AG09309 (cell line): ENCODE measurements at places on chromosomes 1 and 21.

DNA sequence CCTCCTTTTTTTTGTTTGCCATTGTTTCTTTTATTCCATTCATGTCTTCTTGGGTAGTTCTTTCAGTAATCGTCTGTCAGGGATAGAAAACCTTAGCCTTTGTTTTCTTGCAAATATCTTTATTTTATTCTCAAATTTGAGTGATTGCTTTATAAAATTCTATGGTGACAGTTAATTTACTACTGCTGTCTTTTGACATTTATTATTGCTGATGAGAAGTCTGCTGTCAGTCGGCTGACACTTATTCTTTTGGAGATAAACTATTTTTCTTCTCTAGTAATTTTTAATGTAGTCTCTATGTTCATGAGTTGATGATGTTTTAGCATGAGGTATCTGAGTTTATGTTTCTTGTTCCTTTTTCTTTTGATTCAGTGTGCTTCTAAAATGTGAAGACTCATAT is 983.8 kb downstream of the TTLL7 start:
- DNase-seq: no peak

DNA sequence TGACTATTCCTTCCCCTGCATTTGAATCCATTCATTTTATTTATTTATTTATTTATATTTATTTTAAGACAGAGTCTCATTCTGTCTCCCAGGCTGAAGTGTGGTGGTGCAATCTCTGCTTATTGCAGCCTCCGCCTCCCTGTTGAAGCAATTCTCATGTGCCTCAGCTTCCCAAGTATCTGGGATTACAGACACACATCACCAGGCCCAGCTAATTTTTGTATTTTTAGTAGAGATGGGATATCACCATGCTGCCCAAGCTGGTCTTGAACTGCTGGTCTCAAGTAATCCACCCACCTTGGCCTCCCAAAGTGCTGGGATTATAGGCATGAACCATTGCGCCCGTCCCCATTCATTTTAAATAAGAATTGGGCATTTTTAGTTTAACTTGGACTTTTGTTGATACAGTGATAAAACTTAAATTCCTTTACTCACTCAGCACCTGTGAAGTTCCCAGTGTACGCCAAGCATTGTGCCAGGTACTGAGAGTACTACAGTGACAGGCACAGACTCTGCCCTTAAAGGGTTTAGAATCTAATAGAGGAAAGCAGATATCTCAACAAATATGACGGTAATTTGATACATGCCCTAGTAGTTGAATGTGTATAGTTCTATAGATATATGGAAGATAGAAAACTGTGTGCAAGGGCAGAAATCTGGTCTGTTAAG is 90.5 kb downstream of the PTPRC start:
- no peak for DNase-seq

DNA sequence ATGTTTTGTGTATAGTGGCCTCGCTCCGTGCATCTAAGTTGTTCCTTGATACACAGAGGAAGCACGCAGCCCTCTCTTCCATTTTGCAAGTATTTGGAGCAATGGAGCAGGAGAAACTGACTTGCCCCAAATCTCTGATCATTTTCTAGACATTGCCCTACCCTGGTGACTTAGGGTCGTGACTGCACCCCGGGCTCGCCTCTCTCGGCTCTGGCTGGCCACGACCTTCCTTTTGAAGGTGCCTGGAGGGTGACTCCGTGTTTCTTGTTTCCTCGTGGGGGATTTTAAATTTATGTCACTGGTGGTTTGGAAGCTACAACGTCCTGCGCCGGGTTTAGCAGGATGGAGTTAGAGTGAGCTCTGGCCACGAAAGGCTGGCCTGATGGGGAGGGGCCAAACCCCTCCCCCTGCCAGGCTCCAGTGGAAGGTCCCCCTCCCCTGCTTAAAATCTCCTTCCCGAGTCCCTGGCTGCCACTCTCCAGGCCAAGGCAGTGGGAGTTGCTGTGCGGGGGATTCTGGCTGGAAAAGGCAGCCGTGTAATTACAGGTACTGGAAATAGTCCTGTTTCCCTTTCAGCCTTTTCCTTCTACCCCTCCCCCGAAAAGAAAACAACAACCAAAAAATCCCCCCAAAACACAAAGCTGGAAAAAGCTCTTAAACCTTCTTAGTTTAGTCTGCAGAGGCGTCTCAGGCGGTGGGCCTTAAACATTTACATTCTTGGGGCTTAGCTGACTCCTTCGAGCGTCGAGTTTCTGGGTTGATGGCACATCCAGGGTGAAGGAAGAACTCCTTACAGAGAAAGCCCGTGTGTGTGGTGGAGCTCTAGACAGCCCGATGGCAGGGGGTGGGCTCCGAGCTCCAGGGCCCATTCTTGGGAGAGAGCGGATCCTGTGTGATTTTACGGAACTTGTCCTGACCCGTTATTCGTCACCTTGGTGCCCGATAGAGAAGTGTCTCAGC is 28.1 kb downstream of the SPSB1 start:
- DNase-seq: no peak

DNA sequence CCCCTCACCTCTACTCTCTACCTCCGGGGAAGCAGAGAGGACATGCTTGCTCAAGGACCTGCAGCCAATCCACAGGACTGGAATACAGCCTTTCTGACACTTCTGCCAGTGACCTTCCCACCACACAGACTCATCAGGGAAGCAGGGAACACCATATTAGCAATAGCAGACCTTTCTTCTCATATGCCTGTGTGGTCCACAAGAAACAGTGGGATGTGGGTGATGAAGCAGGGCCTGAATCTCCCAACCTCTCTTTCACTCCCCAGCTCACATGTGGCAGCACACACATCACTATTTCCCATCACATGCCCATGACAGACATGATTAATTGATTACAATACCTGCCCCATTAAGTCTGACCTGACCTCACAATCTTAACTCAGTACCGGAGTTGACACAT is 695.1 kb downstream of the MATN1 start:
- no peak for DNase-seq

- no peak for DNase-seq
These were observed 295.4 kb upstream of the ESRRG start for GRCh38 chr1:217018648-217019047.

DNA sequence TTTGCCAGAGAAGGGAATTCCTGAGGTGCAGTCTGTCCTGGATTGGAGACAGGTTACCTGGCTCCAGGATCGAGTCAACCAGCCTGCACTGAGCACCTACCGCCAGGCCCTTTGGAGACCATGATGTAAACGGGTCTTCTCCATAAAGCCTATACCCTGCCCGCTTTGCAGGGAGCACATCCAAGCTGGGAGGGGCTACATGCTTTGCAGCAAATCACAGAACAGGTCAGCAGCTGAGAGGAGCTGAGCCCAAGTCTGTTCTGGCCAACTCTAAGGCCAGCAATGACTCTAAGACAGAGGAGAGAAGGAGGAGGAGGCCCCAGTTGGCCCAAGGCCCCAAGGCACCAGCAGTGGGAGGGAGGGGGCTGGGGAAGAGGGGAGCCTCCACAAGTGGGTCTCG is 15.5 kb upstream of the RSPO1 start:
- no peak for DNase-seq

DNA sequence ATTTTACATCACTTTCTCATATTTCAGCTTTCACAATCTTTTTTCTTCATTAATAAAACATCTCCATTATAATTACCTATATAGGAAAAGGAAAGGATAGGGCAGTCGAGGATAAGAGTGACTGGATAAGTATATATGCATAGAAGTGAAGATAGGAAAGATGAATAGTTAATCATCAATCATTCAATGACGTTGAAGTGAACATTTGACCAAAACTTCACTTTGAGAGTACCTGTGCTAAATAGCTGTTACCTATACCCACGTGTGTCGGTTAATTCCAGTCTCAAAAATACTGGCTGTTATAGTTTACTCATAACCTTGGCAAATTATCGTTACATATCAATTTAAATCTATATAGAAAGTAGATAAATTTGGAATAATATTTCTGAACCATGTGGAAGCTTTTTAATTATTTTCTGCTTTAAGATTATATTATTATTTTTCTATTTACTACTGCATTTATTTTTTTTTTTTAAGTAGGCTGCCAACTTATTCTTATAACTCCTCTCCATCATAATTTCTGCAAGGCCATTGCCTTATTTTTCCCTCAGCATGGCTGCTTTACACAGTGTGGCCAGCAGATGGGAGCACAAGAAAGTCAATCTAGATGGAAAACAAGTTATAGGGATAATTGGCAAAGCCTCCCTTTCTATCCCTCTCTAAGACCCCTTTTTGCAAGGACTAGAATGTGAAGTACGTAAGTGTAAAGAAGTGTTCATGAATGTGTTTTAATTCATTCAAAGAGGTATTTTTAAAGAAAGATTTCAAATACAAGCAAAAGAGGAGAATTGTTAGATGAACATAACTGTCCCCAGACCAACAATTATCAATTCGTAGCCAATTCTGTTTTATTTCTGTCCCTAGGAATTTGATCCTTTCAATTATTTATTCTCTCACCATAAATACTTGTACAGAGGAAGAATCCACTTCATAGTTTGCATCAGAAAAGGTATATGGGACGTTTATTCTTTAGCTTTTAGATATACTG is 290.4 kb downstream of the KCNT2 start:
- DNase-seq: no peak

DNA sequence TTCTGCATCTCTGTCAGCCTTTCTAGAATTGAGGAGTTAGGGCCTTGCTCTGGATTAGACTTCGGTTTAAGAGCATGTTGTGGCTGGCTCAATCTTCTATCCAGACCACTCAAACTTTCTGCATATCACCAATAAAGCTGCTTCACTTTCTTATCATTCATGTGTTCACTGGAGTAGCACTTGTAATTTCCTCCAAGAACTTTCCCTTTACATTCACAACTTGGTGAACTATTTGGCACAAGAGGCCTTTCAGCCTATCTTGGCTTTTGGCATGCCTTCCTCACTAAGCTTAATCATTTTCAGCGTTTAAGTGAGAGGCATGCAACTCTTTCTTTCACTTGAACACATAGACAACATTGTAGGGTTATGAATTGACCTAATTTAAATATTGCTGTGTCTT is 3.6 kb upstream of the HORMAD1 start:
- no peak for DNase-seq

- DNase-seq: no peak
These were observed at the start of gene B3GALT5 for GRCh38 chr21:39612233-39613040. TSS of gene B3GALT5 (plus strand) at chr21:39612940. CDS start at chr21:39660560, 47,620 bp downstream.

DNA sequence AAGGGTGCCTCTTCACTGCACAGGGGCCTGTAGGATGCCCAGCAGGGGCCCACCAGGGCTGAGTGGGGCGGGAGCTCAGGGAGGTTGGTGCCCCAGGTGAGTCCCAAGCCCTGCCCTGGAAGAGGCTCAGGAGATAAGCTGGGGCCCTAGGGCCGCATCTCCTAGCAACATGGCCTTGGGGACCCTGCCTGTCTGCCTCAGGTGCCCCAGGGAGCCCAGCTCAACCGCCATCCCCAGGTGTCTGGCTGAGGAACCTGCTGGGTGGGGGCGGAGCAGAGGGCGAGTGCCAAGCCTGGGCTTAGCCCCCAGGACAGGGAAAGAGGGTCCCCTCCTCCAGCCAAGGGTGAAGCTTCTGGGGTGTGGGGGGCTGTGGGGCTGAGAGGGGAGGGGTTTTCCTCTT is 54.8 kb downstream of the FOXO6 start:
- no peak for DNase-seq
